Activated T-cell treated with anti-CD3 and anti-CD28 coated beads, Interleukin-2, amount 50 U/mL, for 4 hours (primary cell): ENCODE measurements at places on chromosomes 1 and 21. TPM values are rescaled to one million over a fixed set of nuclear protein-coding genes. Genes with fewer than 3 reads are reported as not detected.

Gene SERTAD4
- not detected for total RNA-seq

- DNase-seq = no peak
Observed at GRCh38 chr1:244053831-244054230, 2.7 kb downstream of the ZBTB18 start.

DNA sequence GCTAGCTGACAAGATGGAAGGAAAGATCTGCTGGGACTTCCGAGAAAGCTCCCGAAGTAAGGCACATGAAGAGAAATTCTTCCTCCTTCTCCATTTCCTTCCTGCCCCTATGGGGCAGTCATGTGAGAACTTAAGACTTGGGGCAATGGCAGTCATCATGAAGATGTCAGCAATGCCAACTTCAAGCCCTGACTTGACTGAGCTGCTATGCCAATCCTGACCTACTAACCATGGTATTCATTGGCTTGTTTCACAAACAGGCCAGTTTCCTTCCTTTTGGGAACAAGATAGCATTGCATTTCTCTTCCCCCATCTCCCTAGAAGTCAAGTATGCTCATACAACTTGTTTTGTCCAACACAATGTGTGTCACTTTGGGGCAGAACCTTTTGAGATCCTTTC is 25.5 kb downstream of the GRIK1 start:
- DNase-seq = no peak

- DNase-seq = no peak
Observed at GRCh38 chr1:41726899-41727748, 191.6 kb downstream of the HIVEP3 start.

Gene SLAMF9
- not detected for total RNA-seq
